HL-60 (cell line): ENCODE measurements at places on chromosomes 11 and 22.

- DNase-seq: no peak
These were observed 150.7 kb downstream of the DCDC1 start for GRCh38 chr11:31218847-31219246.

DNA sequence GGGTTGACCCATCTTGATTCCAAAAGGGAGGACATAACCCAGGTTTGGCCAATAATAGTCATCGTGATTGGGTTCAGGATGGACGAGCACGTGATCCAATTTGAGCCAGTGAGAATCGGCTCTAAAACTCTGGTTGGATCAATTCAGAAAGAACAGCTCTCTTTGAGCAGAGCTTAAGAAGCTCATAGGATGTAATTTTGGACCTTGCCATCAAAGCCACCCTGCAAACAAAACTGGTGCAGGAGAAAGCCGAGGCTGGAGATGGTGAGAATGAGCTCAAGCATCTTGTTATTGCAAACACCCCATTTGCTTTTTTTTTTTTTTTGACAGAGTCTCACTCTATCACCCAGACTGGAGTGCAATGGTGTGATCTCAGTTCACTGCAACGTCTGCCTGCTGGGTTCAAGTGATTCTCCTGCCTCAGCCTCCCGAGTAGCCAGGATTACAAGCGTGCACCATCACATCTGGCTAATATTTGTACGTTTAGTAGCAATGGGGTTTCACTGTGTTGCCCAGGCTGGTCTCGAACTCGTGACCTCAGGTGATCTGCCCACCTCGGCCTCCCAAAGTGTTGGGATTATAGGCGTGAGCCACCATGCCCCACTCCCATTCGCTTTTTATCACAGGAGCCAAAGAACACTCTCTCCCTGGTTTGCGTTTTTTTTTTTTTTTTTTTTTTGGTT, 13.8 kb upstream of the MIAT start:
- no peak for DNase-seq

DNA sequence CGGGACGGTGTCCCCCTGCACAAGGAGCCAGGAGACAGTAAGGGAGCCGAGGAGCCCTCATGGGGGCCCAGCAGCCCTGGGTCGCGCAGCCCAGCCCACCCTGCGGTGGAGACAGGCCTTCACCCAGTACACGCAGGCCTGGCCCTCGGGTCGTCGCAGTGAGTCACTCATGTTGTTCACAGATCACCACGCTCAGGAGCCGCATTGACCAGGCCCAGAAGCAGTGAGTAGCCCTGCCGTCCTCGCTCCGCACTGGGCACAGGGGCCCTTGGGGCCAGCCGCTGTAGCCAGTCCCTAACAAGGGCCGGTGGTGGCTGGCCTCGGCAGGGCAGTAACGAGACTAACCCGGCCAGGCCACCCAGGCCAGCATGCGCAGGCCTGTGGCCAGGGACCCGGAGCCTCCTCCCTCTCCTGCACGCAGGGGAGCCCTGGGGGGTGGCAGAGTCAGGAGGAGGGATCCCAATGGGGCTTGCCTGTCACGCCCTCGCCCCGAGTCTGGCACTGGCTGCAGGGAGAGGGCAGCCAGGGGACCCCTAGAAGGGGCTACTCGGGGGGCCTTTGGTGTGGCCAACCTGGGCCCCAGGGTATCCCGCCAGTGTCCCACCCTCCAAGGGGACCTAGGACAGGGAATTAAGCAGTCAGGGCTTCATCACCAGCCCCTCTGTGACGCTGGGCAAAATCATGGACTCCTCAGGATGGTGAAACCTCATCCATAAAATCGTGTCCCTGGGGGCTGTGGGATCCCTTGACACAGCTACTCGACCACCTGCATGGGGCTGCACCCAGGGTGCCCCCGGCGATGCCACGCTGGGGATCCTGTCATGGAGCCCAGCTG, 10.1 kb upstream of the MRPL23 start:
- no peak for DNase-seq

GRCh38 chr11:118304568-118305248, at the start of gene CD3E:
CD3E (plus strand) TSS chr11:118304730; CDS start chr11:118304953, 223 bp downstream.
- DNase-seq: no peak

DNA sequence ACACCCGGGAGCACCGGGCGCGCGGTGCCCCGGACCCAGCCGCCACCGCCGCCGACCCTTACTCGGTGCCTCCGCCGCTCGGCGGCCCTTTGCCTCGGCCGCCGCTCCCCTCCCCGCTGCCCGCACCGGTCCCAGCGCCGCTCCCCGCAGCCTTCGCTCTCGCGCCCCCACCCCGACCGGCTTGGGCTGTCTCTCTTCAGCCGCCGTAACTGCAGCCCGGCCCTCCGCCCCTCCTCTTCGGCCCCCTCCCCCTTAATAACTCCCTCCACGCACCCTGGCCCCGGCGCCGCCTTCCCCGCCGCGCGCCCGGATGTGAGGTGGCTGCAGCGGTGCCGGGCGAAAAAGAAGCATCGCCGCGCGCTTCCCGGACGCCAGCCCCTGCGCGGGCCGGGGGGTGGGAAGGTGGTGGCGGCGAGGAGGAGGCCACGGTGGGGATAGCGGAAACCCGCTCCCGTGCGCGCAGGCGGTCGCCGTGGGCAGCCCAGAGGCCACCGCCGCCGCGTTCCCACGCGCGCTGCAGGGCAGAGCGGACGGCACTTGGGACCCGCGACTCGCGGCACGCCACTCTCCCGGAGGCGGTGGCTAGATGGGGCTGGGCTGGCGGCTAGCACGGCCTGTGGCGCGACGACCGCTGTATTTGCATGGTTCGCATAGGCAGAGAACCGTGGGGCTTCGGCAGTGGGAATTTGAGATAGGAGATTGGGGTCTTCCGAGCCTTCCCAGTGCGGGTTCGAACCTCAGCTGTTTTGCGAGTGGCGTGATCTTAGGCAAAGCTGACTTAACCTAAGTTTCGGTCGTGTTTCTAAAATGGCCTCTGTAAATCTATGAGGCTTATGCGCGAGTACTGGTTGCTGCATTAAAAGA, at the start of gene EIF4ENIF1:
Gene EIF4ENIF1 (minus strand): TSS at position 211 of the 864 bp plus-strand sequence. CDS start 1,124 bp downstream, outside the sequence.
- peak; percentile 77 for DNase-seq
